ENCODE measurements at places on chromosomes 1 and 21. TPM values are rescaled to one million over a fixed set of nuclear protein-coding genes. Genes with fewer than 3 reads are reported as not detected.

The UCK2 gene
- 5.9 TPM for total RNA-seq

DNA sequence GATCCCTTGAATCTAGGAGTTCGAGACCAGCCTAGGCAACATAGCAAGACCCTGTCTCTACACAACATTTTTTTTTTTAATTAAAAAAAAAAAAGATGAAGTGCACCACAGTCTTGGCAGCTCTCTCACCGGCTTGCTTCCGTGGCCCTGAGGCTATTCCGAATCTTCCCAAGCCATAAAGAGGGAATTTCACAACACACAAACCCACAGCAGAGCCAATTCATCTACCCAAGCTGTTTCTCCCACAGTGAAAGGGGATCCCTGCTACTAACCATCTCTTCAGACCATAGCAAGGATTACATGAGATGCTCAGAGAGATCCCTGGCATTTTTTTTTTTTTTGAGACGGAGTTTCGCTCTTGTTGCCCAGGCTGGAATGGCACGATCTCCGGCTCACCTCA, 8.3 kb upstream of the CHD5 start:
- no peak for DNase-seq

- no peak for DNase-seq
Observed at GRCh38 chr1:192914696-192915095, 105.9 kb downstream of the RGS2 start.

DNA sequence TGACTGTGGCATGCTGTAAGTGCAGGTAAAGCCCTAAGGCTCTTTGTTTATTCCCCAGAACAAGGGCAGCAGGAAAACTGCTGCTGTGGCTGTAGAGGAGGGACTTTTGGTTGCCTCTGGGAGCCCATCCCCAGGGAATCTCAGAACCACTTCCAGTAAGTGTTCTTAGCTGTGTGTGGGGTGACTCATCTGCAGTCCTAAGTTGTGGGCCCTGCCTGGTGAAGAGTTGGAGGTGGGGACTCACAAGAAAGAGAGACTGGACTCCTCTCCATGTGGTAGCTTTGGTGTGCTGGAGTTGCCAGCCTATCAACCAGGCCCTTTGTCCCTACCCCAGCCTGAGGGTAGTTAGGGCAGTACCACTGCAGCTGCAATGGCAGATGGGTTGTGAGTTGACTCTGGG, 24.0 kb upstream of the DENND1B start:
- no peak for DNase-seq

All from left ventricle myocardium superior (tissue), 1 donor.